ENCODE measurements at places on chromosomes 1 and 21. TPM values are rescaled to one million over a fixed set of nuclear protein-coding genes. Genes with fewer than 3 reads are reported as not detected.

Gene CELA2B
- total RNA-seq: not detected

Gene RNF223
- total RNA-seq: not detected

Gene CELA3B
- total RNA-seq: not detected

Gene ADORA3
- not detected for total RNA-seq

Gene CD1D
- total RNA-seq: 1.7 TPM

GRCh38 chr21:44800103-44800502, 1.5 kb downstream of the UBE2G2 start:
- peak; percentile 53 for DNase-seq

DNA sequence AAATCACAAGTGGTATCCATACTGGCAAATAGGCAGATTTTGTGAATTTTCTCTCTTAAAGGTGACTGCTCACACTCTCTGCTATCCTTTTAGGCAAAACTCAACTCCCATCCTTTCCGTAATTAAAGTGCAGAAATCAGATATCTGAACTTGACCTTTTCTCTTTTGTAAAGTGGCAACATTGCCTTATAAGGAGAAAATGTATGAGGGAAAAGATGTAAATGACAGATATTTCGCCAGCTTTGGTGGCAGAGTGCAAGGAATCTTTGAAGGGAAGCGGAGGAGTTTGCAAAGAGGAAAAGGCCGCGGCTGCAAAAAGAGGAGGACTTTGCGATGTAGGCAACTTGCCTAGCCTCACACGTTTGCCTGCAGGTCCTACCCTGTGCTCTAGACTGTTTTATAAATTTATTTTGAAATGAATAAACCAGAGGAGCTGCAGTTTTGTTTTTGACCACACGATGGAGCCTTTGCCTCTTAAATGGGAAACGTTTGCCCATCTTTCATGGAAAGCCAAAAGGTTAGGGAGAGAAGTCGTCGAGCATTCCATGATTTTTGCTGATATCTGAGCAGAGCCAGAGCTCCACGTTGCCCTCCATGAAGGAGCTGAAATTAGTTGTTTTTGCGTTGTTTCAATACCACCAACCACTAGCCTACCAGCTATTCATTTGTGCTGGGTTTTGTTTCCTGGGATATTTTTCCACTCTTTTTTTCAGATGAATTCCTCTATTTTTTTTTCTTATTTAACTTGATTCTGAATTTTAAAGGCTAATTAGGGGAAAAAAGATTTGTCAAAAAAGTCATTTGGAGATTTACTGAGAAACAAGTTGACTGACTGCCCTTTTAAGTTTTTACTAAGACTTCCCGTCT, 242.3 kb downstream of the LMX1A start:
- DNase-seq: peak; percentile 90

DNA sequence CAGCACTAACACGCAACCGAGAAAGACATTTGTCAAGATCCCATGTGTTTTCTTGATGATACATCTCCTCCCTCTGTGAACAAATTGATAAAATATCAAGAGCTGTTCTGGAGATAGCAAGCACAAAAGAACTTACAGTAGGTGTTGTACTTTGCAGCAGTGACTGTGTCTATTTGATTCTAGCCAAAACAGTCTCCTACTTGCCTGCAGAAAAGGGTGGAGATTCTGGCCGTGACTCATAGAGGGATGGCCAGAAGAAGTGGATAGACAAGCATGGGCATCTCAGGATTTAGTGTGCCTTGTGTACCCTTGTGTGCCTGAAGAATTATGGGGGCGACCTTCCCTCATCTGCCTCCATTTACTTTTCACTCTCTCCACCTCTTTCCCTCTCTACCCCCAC, 458.4 kb upstream of the LRRC7 start:
- DNase-seq: no peak

GRCh38 chr1:71650119-71650518, 569.3 kb upstream of the ZRANB2 start:
- DNase-seq: no peak

- DNase-seq: no peak
Measured at GRCh38 chr1:175408986-175409385, 216.4 kb upstream of the KIAA0040 start.

GRCh38 chr1:78006521-78006920, 1.8 kb downstream of the DNAJB4 start:
- no peak for DNase-seq

- DNase-seq: peak; percentile 77
Measured at GRCh38 chr1:54487571-54488050, 60.4 kb upstream of the ACOT11 start.

DNA sequence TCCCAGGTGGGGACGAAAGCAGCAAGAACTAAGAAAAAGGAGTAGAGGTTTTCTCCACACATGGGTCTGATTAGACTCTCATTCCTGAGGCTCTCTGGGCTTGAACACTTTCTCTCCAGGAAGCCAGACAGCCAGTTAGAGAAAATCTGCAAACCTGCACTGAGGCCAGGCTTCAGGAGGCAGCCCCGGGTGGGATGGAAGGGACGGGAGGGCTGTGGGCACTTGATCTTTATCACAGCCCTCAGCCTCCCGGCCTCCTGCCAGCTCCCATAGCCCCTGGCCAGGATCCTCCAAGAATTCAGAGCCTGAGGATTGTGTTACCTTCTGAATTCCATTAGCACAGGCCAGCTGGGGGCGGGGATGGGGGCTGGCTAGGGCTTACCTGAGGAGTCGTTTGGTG, 40.1 kb downstream of the SERTAD4 start:
- DNase-seq: peak; percentile 87

DNA sequence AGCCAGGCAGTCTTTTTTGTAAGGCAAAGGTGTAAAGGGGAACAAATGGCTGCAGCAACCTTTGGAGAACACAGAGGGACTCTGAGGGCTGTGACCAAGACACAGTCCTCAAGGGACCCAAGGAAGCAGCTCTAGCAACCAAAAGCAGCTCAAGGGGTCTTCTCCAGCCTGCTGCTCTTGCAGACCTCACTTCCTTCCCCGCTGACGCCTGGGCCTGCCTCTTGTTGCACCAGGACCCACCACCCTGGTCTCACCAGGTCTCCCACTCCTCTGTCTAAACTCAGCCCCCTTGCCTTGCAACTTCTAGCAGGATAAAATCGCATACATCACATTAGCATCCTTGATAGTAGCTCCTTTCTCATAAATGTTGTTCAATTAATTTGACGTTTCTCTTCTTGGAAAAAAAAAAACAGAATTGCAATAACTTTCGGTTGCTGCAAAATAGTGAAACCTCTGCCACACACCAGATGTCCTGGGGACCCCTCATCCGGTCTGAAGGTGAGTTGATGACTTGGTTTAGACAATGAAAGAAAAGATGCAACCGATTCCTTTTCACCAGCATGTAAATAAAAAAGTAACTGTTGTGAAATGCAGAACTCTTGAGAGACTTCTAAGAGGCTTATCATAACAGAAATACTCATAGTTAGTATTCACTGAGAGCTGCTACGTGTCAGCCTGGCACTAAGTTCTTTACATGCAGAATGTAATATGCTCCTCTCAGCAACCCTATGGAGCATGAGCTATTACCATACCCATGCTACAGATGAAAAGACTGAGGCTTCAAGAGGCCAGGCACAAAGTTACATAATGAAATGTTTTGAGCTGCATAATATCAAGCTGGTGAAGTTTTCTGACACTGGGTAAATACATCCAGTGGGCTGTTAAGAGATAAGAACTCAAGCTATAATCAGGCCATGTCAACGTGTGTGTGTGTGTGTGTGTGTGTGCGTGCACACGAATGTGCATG, 58.5 kb downstream of the UMODL1 start:
- no peak for DNase-seq

- peak; percentile 59 for DNase-seq
Measured at GRCh38 chr1:11331036-11331944, 58.3 kb downstream of the UBIAD1 start.

- no peak for DNase-seq
Measured at GRCh38 chr1:92701147-92701546, 83.8 kb downstream of the EVI5 start.

DNA sequence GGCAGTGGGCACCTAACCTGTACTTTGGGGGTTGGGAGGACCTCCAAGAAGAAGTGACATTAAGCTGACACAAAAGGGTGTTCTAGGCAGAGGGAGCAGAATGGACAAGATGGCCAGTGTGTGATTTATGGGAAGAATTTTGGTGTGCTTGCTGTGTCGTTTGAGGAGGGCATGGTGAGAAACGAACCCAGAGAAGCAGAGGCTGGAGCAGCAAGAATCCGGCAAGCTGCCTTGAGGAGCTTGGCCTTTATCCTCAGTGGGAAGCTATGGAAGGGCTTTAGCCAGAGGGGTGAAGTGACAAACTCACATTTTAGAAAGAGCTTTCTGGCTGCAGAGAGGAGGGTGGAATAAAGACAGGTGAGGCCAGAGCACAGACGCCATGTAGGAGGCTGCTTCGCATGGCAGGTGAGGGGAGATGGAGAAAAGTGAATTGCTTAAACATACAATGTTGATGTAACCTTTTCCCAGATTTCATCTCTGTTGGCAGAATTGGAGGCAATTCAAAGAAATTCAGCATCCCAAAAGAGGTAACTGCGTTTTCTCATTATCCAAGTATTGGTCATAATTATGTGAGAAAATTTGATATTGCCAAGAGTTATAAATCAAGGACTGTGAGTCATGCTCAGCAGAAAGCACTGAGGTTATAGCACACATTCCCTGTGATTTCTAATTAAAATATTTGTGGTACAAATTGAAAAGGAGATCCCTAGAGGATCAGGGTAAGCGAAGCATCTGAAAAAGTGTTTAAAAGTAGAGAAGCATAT, 26.5 kb downstream of the TRIM45 start:
- DNase-seq: no peak

- no peak for DNase-seq
Measured at GRCh38 chr1:220330265-220330664, 58.0 kb upstream of the RAB3GAP2 start.

GRCh38 chr1:160103658-160104408, 5.4 kb upstream of the IGSF8 start:
- DNase-seq: peak; percentile 61

GRCh38 chr1:233097959-233098580, 147.7 kb downstream of the NTPCR start:
- no peak for DNase-seq

DNA sequence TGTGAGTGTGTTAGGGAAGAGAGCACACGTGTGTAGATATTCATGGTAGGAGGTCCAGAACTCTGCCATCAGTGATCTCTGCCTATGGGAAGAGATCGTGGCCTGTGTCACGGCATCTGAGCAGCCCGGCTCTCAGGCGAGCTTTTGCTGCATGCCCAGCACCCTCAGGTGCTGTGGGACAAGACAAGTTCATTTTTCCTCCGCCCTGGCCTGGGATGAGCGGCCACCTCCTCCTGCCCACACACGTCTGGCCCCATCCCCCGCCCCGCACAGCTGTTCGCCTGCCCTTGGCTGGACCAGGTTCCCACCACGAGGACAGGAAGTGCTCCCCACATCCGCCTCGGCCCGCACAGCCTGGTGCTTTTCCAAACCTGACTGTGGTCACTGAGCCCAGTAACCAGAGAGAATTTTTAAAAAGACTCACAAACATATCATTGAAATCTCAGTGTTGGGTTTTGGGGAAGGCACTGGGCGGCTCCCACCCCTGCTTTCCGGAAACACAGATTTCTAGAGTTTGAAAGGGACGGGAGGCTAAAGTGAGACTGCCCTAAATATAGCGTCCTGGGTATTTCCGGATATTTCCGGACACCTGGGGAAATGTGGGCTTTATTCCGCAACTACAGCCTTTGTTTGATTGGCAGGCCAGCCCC, 18.0 kb downstream of the BMP8A start:
- DNase-seq: no peak

- no peak for DNase-seq
Measured at GRCh38 chr21:41774467-41775148, 7.8 kb upstream of the RIPK4 start.

DNA sequence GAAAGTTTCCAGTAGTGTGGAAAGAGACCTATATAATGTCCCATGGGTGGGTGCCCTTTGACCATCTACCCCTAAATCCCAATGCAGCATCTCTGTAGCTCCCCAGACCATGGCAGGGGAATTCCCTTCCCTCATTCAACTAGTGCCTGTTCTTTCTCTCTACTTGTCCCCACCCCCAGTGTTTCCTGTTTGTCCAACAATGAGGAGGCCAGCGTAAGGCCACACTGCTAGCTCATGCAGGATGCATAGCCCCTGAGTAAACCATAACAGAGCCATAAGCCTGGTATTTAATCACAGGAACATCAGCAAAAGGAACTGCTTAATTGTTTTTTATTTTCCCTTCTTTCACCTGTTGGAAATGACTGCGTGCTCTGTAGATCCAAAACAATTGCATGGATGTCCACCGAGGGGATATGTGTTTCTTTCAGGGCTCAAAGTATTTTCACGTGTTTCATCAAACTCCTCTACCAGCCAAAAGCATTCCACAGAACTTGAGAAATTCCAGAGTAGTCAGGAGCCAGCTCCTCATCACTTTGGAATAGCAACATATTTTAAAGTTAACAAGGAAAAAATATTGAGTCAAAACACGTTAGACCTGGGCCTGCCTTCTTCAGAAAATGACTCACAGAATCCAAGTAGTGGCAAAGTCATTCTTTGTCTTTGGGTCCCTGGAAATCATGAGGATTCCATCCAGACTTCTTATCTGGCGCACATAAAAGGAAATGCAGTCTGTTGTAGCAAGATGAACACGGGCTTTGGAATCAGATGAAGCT, 162.5 kb upstream of the SGIP1 start:
- DNase-seq: no peak

DNA sequence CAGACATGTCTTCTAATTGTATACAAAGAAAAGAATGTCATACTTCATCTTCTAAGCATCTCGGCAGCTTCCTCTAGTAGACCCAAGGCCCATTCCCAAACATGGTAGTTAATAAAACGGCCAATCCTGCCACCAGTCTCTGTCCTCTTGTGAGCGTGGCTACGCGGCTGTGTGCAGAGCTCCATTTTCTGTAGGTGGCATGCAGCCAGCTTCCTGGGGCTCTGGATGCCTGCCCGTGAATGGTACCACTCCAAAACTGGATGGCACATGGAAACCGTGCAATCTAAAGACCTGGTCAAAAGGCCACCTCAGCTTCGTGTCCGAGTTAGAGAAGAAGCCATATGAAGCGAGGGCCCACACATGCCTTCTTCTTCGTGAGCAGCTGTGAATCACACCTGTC, 110.7 kb downstream of the SIPA1L2 start:
- no peak for DNase-seq

DNA sequence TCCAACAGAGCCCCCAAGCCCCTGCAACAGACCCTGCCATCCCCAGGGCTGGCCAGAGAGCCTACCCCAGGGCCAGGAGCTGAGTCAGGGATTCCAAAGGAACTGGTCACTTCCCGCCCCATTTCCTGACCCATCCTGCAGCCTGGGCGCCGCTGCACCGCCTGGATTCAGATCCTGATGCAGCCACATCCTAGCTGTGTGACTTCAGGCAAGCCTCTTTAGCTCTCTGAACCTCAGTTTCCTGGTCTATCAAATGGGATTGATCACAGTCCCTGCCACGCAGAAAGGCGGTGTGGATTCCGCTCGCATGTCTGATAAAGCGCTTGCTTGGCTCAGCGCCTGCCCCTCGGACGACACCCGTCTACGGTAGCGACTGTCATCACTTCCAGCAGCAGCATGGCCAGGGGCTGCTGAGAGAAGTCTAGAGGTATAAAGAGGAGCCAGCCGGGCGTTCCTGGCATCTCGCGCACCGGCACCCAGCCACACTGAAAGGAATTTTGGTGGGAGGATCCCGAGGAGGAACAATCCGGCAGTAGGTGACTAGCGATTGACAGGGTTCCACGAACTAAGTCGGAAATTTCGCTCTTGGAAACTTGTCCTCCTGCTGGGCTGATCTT, 10.1 kb downstream of the EPHA2 start:
- DNase-seq: peak; percentile 84

Measured in endodermal cell (in vitro differentiated cells).